ENCODE measurements at places on chromosomes 4 and X.

DNA sequence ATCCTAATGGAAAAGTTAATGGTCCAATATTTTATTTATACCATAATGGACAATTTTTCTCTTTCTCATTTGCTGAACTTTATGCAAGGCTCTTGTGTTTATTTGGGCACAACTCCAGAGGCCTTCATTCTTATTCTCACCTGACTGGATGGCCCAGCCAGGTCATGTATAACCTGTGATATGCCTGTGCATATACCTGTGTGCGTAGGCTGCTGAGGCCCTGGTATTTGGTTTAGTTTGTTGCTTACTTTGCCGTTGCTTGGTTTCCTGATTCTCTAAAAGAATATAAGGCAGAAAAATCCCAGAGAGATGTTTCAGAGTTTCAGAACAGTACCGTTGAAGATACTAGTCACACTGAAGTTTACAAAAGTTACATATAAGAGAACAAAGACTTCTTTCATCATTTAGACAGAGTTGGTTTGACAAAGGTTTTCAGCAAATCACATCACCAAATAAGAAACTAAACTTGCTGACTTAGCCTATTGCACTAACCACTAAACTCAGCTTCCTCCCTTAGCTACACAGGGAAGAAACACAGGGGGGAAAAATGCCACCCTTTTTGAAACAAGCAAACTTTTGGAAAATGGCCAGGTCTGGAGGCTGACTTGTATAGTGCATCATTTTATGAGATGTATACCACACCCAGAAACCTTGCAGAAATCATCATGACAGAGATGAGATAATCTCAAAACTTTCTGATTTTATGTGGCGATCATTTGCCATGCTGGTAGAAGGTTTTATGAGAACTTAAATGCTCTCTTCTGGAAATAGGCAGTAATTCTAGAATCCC, 248.5 kb downstream of the GRIA3 start:
- no peak for DNase-seq

- no peak for DNase-seq
These were observed 80.6 kb downstream of the NPY2R start for GRCh38 chr4:155288999-155289398.

DNA sequence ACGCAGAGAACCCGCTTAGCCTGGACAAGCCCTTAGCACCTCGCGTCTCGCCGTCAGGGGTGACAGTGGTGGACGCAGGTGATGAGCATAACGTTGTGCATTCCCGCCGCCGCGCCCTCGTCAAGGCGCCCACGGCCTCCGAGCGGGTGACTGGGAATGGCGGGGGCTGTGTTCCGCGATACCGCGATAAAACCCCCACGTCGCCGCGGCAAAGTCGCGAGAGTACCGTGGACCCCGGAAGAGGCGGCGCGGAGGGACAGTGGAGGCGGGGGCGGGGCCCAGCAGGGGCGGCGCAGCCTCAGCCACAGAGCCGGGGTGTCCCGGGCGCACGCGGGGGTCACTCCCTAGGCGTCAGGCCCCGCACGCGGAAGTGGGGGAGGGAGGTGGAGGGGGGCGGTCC, 53.8 kb downstream of the ZFYVE28 start:
- no peak for DNase-seq

DNA sequence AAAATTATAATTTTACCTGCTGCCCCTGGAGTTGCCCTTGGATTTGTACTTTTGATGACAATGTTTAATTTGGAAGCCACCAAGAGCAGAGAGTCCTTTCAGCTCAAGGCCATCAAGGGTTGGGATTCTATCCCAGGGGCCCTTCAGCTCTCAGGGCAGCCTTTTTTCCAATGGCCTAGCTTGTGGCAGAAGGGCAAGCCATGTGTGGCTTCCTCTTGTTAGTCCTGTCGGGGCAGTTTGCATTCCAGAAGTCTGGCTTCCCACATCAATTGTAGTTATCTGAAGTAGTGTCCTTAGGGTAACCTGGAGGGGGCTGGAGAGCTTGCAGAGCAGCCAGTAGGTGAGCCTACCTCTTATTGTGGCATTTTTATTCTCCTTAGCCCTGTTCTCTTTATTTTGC, 569.4 kb downstream of the TRAM1L1 start:
- DNase-seq, result no peak

DNA sequence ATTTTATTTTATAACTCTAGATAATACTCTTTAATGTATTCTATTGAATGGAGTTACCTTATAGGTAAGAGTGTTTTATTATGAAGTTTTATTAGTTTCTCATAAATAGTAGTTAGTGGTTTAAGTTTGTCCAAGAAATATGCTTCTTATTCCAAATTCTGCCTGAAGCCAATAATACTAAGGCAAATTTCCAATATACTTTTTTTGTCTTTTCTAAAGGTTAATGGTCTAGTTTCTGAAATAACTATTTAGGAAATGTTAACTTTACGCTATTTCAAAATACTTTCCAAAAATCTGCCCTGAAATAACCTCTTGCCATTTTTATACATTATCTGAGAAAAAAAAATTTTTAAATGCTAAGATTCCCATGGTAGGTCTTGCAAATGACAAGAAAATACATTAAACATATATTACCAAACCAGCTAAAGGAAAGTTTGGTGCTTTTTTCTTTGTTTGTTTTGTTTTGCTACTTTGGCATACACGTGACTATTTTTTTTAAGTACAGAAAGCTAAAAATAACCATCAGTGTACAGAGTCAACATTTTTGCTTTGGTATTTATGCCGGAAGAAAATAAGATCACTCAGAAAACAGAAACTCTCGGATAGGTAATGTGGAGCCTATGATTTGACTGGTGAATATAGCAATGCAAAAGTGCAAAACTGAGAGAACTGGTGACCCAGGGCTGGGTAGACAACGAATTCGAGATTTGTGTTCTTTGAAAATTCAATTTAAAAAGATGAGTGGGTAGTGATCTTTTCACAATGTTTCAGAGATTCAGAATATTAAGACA, 29.8 kb downstream of the PCDH18 start:
- DNase-seq, result no peak

GRCh38 chrX:118251271-118251670, 94.6 kb upstream of the WDR44 start:
- no peak for DNase-seq

DNA sequence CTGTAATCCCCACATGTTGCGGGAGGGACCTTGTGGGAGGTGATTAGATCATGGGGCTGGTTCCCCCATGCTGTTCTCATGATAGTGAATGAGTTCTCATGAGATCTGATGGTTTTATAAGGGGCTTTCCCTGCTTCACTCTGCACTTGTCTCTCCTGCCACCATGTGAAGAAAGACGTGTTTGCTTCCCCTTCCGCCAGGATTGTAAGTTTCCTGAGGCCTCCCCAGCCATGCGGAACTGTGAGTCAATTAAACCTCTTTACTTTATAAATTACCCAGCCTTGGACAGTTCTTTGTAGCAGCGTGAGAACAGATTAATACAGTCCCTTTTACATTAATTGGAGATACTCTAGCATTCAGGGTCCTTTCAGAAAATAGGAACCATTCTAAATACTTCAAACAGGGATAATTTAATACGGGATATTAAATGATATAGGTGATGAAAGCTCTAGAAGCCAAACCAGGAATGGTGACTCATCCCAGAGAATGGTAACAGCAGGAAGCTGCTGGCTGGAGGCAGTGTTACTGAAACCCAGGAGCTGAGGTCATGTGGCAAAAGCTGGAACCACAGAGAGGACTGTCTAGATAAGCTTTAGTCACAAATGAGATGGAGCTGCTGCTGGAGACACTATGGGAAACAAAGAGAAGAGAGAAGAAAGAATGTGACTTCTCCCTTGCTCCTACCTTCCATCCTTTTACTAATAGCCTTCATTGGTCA, 57.3 kb downstream of the GSTCD start:
- peak; percentile 61 for DNase-seq

DNA sequence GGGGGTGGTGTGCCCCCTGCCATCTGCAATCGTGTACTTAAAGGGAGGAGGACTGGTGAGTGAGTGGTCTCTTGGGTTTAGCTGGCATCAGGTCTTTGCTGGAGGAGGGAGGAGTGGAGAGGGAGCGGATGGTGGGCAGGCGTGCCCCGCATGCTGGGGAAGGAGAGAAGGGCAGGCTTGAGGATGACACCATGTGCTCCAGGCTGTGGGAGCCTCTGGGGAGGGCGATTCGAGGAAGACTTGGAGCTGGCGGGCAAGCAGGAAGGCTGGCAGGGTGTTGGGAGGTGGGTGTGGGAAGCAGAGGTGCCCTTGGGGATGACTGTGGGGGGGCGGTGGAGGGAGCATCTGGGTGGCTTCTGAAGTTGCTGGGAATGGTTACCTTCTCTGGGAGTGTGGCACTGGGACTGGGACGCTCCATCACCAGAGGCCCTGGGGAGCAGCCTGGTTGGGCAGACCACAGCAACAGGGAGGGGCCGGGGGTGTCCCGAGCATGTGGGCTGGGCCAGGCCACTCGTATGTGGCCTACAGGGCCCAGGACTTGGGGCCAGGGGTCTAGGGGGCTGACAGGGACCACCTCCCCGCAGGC, 30.8 kb upstream of the AFAP1 start:
- DNase-seq, result no peak

- DNase-seq, result no peak
These were observed 12.3 kb downstream of the RNF175 start for GRCh38 chr4:153747406-153747955.

- no peak for DNase-seq
These were observed 91.1 kb downstream of the LDB2 start for GRCh38 chr4:16807355-16807754.

DNA sequence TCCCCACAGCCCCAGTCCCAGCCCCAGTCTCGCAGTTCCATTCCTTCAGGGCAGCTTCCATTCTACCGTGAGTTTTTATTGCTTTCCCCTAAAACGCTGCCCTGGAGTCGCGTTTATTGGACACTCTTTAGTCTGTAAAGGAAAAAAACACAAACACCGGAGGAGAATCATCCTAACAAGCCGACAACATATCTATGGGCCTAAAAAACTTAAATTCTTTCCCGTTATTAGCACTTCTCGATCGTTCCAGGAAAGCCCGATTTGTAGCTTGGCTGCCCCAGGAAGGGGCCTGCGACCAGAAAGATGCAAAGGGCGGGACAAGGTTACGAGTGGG, 178.5 kb downstream of the CBR4 start:
- DNase-seq, result no peak

DNA sequence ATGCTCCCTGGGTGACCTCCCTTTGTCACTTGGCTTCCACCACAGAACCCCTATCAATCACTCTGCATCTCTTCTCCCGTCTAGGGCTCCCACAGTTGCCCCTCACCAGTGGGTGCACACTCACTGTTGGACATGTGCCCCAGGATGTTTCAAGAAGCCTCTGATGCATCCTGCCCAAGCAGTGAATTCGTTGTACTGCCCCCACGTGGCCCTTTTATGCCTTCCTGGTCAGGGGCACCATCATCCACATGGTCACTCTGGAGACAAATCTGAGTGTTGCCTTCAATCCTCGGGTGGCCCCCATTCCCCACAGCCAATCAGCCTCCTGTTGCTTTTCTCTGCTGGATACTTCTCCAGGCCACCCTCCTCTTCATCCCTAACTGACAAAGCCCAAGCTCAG, 12.2 kb downstream of the ITIH6 start:
- no peak for DNase-seq

DNA sequence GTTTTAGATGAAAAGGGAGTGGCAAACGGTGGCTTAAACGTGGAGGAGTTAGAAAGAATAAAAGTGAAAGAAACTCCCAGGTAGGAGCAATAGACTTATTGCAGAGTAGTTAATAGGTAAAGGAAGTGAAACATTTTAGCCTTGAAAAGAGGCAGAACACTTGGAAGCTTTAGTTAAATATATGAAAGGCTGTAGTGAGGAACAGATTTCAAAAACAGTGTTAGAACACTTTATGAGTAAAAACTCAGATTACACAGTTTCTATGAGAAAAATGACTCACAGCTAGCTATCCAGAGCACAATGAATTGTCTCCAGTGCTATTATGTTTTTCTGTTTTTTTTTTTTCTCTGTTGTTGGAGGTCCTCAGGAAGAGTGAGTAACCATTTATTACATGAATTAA, 45.8 kb downstream of the TACR3 start:
- DNase-seq, result no peak

GRCh38 chr4:3458371-3458770, 4.7 kb upstream of the DOK7 start:
- DNase-seq, result no peak

GRCh38 chr4:168655182-168655581, 158.3 kb downstream of the PALLD start:
- DNase-seq, result no peak

DNA sequence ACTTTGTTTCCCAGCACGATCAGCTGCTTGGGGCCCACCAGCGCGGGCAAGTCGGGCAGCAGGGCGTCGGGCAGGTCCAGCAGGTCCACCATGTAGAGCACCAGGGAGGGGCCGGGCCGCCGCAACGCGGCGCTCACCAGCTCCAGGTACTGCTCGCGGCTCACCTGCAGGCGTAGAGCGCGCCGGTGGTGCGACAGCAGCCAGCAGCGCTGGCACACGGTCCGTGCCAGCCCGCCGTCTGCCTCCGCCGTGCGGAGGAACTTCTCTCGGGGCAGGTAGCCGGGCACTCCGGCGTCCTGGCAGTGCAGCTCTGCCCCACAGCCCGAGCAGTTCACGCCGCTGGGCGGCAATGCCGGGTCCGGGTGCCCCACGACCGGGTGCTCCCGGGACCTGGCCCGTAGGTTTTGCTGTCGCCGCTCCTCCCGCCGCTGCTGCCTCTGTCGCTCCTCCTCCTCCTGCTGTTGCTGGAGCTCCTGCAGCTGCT, 527 bp downstream of the NOA1 start:
- DNase-seq, result no peak

- DNase-seq, result no peak
These were observed 124.7 kb downstream of the CBR4 start for GRCh38 chr4:168885400-168885799.

DNA sequence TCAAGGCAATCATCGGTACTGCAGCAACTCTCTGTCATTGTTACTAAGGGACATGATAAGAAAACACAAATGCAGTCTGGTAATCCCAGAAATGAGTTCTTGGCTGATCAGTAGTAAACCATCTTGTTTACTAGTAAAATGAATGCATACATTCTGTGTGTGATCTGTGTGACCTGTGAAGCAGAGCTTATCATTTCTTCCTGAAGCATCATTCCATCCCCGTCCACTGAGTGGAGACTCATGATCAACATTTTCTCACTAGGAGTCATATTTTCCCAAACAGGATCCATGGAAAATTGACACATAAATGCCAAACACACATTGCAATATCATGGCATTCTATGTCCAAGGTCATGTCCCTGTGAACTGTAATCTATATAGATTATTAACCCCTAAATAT, 226.1 kb downstream of the ANKRD50 start:
- no peak for DNase-seq

- DNase-seq, result no peak
These were observed 17.9 kb upstream of the HERC6 start for GRCh38 chr4:88360791-88361190.

DNA sequence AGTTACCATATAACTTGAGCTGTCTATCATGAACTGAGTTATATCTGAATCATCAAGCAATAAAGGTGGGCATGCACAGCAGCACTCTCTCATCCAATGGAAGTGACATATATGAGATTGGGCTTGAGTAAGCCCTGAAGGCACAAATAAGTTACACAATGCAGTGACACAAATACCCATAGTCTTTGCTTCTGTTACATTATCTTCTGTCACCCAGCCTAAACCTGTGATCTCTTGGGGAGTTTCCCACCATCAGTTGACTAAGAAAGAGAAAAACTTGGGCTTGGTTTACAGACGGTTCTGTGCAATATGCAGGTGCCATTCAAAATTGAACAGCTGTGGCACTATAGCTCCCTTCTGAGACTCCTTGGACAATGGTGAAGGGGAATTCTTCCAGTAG, 138.8 kb upstream of the IL15 start:
- DNase-seq, result no peak
